ENCODE measurements at places on chromosomes 1 and 21.

DNA sequence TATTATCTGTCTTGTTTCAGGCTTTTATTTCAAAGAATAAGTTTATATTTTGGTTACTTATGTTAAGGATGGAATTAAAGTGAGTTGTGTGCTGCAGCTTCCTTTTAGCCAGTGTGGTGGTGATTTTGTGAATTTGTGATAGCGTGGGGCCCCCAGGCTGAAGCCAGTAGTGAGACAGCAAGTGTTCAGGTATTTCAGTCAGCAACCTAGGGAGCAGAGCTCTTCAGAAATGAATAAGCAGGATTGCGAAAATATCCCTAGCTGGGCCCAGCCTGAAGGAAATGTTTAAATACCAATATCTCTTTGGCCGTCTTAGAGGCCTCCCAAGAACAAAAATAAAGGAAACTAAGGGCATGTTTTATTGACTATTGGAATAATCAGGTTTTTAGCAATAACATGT lies 150.8 kb upstream of the C1orf105 start:
- no peak for DNase-seq

DNA sequence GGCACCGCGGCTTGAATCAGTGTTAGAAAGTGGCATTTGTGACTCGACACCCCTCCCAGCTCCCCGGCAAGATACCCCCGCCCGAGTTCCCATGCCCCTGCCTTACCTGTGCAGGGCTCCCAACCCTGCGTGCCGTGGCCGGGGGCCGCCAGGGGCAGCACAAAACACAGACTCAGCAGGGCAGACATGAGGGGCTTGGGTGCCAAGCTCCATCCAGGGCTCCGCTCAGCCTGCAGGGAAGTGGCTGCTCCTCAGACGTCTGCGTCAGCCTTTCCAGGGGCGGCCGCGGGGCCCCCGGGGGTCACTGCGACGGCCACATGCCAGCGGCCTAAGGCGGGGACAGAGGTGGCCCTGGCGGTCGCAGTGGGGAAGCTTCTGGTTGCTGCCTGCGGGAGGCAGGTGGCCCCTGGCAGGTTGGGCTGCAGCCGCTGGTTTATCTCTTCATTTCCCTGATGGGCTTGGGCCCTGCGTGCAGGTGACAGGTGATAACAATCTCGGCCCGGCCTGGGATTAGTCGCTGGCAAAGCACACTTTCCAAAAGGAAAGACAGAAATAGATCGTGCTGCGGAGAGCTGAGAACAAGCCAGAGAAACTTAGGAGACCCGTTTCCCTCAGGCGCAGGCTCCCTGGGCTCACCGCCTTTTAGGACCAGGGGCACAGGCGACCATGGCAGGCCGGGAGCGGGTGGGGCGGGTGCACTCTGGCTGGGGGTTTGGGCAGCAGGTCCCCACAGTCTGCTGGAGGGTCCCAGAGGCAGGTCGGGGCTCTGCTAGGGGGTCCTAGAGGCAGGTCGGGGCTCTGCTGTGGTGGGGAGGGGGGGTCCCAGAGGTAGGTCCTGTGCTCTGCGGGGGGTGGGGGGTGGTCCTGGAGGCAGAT lies at the start of gene TSPEAR:
TSS of gene TSPEAR (minus strand) at position 246 of the 876 bp plus-strand sequence. CDS start at position 188, 58 bp downstream.
- no peak for DNase-seq

DNA sequence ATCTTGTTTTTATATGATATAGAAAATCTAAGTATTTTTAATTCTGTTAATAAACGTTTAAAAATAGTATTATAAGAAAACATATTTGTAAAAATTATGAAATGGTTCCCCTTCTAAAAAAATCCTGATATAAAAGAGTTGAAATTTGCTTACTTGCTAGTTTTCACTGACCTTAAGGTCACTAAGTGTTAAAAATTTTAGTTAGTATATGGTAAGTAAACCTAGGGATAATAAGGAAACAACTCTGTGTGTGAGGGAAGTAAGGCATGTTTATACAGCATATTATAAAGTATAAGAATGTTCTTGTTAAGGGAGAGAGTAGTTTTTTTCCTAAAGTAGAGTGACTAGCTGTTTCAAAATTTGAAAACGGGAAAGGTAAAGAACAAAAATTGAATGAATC lies 130.9 kb upstream of the LYPLAL1 start:
- DNase-seq = no peak

GRCh38 chr1:227756172-227756959 lies 21.1 kb downstream of the SNAP47 start:
- no peak for DNase-seq

- no peak for DNase-seq
Measured at GRCh38 chr1:243253926-243254232, 1.2 kb downstream of the CEP170 start.

- no peak for DNase-seq
Measured at GRCh38 chr21:33975548-33976081, 60.0 kb upstream of the ATP5PO start.

DNA sequence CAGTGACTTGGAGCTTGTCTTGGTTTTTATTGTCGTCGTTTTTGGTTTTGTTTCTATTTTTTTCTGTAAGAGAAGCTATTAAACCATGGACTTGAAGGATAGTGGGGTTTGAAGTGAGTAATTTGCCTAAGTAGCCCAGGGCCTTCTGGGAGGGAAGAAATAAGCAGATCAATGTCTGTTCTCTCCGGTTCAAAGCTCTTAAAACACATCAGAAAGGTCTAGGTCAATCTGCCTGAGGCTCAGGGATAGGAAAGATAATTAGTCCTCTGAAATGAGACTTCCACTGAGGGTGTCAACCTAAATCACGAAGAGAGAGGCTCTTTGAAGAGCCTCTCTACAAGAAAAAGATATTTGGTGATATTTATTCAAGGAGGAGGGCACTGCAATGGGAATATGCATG lies 178.0 kb downstream of the MATN1 start:
- DNase-seq = no peak

DNA sequence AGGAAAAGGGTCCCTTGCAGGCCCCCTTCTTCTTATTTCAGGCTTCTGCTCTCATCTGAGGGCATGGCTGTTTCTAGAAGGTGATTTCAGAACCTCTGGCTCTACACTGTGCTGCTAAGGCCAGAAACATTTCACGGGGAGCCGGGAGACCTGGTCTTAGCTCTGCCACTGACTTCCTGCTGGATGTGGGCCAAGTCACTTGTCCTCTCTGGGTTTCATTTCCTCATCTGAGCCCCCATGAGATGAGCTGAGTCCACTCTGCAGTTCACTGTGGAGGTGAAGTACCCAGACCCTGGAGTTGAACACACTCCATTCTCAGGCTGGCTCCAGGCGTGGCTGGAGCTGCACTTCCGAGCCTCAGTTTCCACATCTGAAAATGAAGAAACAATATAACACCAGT lies 2.1 kb downstream of the PADI1 start:
- no peak for DNase-seq

DNA sequence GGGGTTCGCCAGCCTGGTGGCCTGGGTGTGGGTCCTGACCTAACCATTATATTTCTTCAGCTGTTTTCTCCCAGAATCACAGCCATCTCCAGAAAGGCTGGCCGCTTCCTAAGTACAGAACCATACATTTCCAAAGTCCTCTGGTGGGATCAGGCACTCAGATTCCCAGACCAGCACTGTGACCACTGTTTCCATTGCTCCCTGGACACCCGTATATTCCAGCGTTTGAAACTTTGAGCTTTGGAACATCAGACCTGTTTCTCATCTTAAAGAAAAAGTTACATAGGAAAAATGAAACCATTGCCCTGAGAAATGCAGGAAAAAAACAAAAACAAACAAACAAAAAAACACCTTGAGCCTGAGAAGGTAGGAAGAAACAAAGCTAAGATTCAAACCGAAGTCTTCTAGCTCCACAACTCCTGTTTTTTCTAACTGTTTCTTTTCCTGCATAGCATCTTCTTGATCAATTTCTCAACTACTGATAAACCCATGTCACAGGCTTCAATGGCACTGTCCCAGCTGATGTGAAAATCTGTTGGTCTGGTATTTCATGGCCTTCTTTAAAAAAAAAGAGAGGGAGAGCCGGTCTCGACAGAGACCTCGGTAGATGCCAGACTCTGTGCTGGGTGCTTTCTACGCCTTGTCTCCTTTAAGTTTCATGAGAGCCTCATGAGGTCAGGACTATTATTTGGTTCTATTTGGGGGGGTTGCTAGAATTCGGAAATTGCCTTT lies 221.3 kb downstream of the TOMM20 start:
- no peak for DNase-seq

GRCh38 chr1:177368255-177368654 lies 197.5 kb downstream of the BRINP2 start:
- DNase-seq = no peak

GRCh38 chr1:94039871-94040569 lies 80.9 kb downstream of the ABCA4 start:
- DNase-seq = no peak

DNA sequence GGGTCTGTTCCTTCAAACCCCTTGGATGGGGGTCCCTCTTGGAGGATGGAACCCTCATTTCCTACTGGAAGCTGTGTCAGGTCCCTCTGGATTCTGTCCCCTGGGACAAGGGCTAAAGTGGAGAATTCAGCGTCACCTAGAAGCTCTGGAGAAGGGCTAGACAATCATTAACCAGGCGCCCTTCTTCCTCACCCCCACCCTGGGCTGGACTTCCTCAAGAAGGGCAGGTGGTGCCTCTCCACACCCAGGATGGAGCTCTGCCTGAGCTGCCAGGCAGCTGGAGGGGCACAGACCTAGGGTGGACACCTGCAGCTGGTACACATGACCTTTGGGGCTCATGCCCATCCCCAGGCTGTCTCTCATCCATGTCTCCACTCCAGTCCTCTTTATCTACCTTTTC lies 3.6 kb downstream of the CELF3 start:
- DNase-seq = no peak

DNA sequence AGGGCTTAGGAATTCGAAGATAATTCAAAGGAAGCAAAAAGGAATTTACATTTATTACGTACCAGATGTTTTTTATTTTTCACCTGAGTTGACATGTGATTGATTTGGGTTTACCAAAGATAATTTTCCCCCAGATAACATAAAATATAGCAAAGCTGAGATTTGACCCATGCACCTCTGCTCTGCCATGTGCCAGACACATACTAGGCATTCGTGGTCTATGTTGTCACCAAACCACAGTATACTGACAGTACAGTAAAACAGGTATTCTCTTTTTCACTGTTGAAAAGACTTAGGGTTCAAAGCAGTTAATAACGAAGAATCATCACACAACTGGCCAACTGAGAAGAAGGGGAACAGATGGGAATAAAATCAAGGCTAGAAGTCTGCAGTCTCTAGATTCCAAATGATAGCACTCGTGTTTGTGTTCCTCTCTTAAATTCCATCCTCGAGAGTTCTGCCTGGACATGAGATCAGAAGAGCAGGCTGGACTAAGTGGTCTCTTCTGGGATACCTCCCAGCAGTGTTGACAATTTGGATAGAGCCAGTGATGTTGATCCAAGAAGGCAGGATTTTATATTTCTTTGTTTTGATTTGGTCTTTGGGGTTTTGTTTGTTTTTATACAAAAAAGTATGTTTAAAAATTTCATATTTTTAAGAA lies 85.3 kb upstream of the RAVER2 start:
- DNase-seq = no peak

DNA sequence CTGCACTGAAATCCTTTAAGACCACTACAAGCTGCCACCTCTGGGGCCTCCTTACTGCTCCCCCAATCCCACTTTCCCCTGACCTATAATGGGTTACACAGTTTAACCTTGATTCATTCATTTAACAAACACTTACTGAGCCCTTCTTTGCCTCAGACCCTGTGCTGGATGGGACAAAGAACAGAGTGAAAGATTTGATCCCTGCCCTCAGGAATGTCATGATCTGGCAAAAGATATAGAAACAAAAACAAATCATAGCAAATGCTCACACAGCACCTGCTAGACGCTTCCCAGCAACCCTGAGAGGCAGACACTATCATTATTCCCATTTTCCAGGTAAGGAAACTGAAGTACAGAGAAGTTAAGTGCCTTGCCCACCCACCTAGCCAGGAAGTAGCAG lies 7.0 kb upstream of the AUNIP start:
- no peak for DNase-seq

- no peak for DNase-seq
Measured at GRCh38 chr1:185803241-185803640, 69.0 kb downstream of the HMCN1 start.

DNA sequence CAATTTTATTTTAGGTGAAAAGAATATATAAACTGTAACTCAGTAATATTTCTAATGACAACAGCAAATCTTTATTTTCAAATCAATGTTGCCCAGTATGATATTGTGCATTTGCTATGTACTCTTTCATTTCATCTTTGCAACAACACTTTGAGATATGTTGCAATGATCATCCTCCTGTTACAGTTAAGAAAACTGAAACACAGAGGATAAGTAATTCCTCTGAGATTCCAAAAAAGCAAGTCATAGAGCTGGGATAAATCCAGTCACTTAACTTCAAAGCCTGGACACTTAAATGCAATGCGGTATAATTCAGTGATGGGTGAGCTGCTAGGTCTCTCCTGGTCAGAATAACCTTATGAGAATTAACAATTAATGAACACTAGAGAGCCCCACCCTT lies 48.6 kb upstream of the EXO1 start:
- no peak for DNase-seq

- DNase-seq = peak; percentile 57
Measured at GRCh38 chr1:7942214-7942921, 1.7 kb upstream of the TNFRSF9 start.

DNA sequence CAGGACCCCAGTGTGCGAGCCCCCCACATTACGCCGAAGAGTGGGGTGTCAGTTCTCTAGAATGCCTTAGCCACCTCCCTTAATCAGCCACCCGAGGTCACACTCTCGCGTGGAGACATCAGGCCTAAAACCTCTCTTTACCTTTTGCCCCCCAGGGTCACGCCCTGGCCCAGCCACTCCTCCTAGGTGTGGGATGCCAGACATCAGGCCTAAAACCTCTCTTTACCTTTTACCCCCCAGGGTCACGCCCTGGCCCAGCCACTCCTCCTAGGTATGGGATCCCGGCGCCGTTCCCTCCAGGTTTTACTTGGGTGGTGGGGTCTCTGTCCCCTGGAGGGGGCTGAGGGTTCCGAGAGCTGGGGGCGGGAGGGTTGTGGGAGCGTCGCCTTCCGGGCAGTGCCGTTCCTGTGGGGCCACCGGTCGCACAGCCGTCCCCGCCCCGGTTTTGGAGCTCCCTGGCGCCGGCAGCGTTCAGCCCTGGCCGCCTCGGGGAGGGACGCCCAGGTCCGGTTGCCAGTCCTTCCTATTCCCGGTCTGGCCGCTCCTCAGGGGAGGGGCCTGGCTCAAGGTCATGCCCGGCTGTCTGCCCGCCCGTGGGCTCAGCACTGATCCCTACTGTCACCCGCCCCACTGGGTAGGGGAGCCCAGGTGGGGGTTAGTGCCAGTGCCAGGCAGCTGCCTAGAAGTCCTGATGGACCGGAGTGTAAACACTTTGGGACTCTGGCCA lies 882 bp downstream of the VPS13D start:
- peak; percentile 47 for DNase-seq

DNA sequence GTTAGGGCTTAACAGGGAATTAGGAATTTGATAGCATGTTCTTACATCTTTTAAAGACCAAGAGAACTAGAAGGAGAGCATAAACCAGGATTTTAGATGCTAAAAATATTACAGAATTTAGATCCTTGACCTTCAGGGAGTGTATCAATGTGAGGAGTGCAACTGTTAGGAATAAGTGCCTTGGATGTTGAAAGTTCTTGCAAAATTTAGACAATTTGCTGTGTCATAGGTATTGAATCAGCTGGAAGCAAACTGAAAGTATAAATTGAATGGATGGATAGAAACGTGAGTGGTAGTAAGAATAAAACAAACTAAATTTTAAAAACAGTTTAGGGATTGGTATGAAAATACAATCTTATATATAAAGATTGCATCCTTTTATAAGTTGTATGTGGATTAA lies 27.7 kb downstream of the PPP1R12B start:
- DNase-seq = no peak
